Sigmoid colon (tissue), 7 donors: ENCODE measurements at places on chromosomes 13 and 19. TPM values are rescaled to one million over a fixed set of nuclear protein-coding genes. Genes with fewer than 3 reads are reported as not detected.

- DNase-seq = no peak
Observed at GRCh38 chr13:20383058-20383457, 142.6 kb downstream of the CRYL1 start.

DNA sequence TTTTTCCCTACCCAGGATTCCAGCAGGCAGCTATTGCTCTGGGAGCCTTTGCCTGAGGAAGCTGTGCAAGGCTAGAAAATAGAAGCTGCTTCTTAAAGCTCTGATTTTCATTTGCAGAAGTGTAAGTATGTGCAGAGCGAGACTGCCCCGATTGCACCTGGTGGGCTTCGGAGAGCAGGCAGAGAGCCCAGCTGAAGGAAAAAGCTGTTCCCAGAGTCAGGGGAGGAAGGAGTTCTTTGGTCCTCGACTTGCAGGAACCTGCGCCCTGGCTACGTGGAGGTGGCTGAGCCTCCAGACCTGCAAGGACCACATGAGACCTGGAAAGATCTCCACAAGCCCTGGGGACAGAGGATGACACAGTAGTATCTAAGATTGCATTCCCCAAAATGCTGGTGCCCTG, 235.0 kb upstream of the ARGLU1 start:
- no peak for DNase-seq

DNA sequence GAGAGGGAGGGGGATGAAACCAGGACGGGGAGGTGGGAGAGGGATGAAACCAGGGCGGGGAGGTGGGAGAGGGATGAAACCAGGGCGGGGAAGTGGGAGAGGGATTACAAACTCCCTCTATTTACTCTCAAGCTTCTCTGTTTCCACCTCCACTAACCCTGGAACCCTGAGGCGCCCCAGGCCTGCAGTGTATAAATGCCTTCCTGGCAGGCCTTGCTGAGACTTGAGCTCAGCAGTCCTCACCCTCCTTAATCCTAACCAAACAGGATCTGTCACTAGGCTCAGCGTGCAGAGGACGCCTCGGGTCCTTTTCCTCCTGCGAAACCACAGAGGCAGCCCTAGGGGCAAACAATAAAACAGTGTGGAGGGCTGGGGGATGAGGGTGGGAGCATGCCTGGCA, 32.1 kb upstream of the OR1M1 start:
- DNase-seq = no peak

DNA sequence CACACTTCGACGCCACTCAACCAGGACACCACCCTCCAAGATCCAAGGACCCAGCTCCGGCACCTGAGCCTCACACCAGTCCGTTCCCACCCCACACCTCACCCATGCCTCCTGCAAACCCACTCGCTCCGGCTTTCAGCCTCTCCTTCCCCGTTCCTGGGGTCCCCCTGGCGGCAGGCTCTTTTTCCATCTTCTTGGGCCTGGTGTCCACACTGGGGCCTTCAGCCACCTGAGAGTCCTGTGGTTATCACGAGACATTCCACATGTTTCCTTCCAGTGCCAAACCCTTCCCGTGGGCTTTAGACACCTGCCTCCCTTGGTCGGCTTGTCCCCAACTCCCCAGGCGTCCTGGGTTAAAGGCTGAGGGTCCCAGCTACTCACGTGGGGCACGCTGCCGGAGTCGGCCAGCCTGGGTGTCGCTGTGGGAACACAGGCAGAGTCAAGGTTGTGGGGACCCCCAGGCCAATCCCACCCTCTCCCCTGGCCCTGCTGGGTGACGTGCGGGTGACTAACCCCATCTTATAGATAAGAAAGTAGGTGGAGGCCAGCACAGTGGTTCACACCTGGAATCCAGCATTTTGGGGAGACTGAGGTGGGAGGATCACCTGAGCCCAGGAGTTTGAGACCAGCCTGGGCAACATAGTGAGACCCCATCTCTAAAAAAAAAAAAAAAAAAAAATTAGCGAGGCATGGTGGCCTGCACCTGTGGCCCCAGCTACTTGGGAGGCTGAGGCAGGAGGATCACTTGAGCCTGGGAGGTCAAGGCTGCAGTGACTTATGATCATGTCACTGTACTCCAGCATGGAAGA, 1.9 kb downstream of the JSRP1 start:
- DNase-seq = no peak

DNA sequence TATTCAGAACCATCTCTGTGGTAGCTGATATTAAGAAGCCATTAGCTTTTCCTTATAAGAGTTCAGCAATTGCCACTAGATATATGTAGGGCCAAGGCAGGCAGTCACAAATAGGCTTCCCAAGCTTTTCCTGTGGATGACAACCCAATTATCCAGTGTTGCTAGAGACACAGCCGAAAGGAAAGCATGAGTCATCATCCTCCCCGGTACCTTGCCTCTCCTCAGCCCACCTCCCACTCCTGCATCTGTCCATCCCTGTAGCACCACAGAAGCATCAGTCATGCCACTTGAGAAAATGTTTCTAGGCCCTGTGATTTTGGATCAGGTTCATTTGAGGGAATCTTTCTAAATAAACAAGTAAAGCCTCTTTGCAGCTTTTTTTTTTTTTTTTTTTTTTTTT, 204.3 kb downstream of the DNAJC15 start:
- DNase-seq = no peak

GRCh38 chr19:51607077-51607476, 23.1 kb downstream of the SIGLEC5 start:
- no peak for DNase-seq

DNA sequence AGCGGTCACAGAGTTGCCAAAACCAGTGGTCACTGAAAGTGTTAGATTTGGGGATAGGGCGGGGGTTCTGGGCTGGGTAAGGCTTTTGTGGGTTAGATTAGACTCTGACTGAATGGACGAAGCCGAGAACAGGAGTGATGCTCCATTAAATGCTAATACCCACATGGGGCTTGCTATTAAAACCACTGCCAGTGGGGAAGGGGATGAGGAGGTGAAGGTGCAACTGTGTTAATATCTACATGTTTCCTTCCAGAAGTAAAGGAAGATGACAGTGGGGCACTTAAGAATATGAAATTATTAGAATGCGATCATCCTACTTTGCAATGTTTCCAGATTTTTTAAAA, 573 bp upstream of the ZNF614 start:
- no peak for DNase-seq

- no peak for DNase-seq
Observed at GRCh38 chr19:31100981-31101380, 248.3 kb downstream of the TSHZ3 start.

DNA sequence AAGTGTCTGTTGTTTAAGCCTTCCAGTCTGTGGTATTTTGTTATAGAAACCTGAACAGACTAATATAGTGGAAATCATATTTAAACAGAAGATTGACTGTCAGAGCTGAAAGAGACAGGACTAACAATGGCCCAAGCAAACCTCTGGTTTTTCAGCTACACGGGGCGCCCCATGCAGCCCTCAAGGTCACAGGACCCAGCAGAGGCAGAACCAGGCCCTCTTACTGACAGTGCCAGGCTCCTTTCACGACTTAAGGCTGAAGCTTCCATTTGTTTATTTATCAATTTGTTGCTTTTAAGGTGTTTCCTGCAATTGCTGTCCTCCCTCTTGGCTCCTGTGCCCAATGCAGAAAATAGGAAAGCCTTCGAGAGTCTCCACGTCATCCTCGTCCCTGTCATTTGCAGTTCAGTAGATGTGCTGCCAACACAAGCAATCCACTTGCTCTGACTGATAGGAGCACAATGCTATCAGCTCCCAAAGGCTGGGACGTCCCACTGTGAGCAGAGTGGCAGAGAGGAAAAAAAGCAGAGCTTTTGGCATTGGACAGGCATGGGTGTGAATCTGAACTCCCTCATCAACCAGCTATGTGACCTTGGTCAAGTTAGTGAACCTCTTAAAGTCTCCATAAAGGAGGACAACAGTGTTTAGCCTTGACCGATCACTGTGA, 10.5 kb upstream of the SLC7A1 start:
- DNase-seq = no peak

- DNase-seq = peak; percentile 97
Observed at GRCh38 chr19:984165-984967, at the start of gene WDR18. Gene WDR18 (plus strand): TSS chr19:984345. CDS start chr19:984354, 9 bp downstream.

DNA sequence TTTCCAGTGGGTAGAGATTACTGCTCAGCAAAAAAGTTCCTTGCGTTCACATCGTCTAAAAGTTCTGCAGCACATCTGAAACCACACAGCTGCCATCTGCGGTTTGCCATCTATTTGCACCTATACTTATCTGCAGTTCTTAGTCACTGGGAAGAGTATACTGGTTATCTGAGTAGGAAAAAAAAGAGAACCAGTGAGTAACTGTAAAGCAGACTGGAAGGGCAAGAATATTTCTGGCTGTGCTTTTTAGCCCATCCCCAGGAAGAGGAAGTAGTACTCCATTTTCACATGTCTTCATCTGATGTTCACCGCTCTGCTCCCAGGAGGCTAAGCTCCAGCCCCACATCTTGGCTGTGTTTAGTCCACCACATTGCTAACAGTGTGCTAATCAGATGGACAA, 35.6 kb downstream of the EFNB2 start:
- DNase-seq = no peak

The IFNL1 gene
- total RNA-seq = not detected

The IZUMO2 gene
- total RNA-seq = not detected

The SLITRK1 gene
- total RNA-seq = not detected

The C19orf12 gene
- 32.1 TPM for total RNA-seq

The ZNF66 gene
- total RNA-seq = 3.5 TPM

The CLDND2 gene
- not detected for total RNA-seq

The LILRA1 gene
- 0.71 TPM for total RNA-seq

The FPR1 gene
- 5.0 TPM for total RNA-seq
